ENCODE measurements at places on chromosomes 12 and 14.

- DNase-seq = no peak
Observed at GRCh38 chr14:28652782-28653181, 113.8 kb upstream of the FOXG1 start.

GRCh38 chr12:93883436-93884154 is 206.4 kb downstream of the CRADD start:
- DNase-seq = no peak

DNA sequence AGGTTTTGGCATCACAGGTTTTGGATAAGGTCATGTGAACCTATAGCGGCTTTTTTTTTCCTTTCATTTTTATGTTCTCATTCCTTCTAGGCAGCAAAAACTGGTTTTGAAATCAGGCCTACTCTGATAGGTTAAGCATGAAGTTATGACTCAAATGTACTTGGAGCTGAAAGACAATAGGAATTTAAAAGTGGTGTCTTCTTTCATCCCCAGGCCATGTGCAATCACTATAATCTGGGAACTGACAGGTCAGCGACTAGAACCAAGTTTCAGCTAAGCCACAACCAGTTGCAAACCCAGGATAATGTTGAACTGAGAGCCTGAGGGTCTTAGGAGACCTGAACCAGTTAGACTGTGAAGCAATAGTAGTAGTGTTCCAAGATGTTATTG is 74.3 kb downstream of the ANO6 start:
- DNase-seq = no peak

GRCh38 chr14:25090716-25091454 is 40.9 kb upstream of the STXBP6 start:
- no peak for DNase-seq

DNA sequence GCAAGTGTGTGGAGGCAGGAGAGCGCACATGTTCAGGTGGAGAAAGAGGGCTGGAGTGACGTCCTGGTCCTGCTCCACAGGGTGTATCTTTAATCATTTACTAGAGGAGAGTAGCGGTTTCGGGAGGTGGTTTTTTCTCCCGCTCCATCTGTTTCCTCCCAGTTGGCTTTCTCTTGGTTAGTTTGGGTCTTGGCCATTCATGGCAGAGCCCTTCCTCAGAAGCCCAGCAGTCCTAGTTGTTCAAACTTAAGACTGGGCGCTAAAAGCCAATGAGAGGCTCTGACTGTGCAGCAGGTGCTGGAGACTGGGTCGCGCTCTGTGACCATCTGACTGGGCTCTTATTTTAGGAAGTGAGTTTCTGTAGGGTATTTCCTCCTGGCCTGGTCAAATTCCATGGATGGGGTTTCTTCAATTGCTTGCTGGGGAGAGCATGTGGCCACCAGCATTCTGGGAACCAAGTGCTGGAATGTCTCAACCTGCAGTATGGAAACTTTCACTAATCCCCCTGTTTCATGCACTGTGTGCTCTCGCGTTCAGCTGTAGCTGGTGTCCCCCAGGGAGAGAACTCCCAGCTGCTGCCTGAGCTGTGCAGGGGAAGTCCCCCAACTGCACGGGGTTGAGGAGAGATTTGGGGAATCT is 27.4 kb upstream of the TSPAN9 start:
- DNase-seq = no peak
